CD4-positive, alpha-beta T cell treated with Interferon alpha-2 for 1 hour (primary cell): ENCODE measurements at places on chromosomes 11 and 22.

DNA sequence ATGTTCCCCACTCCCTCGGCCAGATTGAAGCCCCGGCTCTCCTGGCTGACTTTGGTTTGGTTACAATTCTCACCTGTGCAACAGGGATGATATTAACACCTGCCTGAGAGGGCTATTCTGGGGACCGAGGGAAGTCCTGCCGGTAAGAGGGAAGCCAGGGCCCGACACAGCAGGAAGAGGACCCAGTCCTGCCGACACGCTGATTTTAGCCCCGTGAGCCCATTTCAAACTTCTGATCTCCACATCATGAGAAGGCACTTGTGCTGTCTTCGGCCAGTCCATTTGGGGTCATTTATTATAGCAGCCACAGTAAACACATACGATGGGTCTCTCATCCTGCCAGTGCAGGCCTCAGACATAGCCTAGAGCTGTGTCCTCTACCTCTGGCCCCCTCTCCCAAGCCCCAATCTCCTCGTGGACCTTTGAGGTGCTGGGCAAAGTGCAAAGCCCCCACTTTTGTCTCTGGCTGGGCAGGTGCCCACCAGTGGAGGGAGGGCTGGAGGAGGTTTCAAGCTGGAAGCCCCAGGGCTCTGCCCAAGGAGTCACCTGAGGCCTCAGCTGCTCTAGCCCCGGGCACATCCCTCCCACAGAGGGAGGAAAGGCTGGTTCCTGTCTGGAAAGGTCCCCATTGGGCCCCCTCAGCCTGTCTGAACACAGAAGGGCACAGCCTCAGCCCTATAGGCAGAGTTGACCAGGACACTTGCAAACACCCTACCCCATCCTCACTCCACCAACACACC lies 59.1 kb upstream of the FGF3 start:
- DNase-seq: no peak

- DNase-seq: peak; percentile 34
Observed at GRCh38 chr22:36238373-36239149, 766 bp downstream of the APOL2 start.

GRCh38 chr11:13391217-13391616 lies 71.8 kb downstream of the BTBD10 start:
- DNase-seq: no peak

GRCh38 chr22:46150655-46151477 lies 540 bp downstream of the PPARA start:
- DNase-seq: peak; percentile 65

DNA sequence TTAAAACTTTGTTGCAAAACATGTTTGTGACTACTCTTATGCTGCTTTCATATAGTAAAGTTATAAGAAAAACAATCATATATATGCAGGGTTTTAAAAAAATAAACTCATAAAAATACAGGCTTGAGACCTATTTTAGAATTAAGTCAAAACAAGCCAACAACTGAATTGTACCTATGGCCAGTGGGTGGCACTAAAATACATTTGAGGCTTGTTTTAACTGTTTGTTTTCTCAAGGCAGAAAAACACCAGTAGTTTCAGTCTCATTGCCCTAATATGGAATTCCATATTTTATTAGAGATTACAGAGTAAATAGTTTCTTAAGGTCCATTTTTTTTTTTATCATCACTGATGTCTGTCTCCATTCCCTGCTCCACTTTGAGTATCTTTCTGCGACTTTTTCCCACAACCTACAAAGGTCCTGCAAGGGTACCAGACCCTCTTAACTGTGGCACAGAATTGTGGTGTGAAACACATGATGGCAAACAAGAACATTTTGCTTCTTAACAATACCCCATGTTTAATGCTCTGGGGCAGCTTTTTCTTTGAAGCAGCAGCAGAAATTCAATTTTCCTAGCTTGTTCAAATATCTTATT lies 8.5 kb upstream of the CCDC89 start:
- DNase-seq: peak; percentile 27

- peak; percentile 26 for DNase-seq
Observed at GRCh38 chr11:61962213-61963015, 5.0 kb downstream of the FTH1 start.

GRCh38 chr11:2575591-2576051 lies 124.2 kb downstream of the KCNQ1OT1 start:
- DNase-seq: no peak

GRCh38 chr22:38202437-38203089 lies 769 bp downstream of the MAFF start:
- peak; percentile 64 for DNase-seq

GRCh38 chr11:1741741-1742140 lies 8.7 kb downstream of the IFITM10 start:
- DNase-seq: no peak

GRCh38 chr22:19943082-19944026 lies 1.7 kb upstream of the TXNRD2 start:
- no peak for DNase-seq

DNA sequence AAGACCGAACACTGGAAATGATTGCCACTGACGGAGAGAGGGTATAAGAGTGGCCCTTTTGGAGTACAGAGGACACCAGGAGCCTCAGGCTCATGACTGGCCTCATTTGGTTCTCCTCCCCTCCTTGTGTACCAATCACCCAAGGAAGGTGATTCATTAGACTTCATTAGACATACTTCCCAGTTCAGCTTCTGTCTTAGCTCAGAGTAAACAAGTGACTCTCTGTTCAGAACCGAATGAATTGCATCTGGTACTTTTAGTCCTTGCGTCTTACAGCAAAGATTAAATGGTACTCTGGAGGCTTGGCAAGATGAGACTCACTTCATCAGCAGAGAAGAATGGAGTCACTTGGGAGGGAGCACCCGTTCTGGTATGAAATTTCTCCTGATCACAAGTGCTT lies 75.2 kb downstream of the ZNRF3 start:
- DNase-seq: no peak

DNA sequence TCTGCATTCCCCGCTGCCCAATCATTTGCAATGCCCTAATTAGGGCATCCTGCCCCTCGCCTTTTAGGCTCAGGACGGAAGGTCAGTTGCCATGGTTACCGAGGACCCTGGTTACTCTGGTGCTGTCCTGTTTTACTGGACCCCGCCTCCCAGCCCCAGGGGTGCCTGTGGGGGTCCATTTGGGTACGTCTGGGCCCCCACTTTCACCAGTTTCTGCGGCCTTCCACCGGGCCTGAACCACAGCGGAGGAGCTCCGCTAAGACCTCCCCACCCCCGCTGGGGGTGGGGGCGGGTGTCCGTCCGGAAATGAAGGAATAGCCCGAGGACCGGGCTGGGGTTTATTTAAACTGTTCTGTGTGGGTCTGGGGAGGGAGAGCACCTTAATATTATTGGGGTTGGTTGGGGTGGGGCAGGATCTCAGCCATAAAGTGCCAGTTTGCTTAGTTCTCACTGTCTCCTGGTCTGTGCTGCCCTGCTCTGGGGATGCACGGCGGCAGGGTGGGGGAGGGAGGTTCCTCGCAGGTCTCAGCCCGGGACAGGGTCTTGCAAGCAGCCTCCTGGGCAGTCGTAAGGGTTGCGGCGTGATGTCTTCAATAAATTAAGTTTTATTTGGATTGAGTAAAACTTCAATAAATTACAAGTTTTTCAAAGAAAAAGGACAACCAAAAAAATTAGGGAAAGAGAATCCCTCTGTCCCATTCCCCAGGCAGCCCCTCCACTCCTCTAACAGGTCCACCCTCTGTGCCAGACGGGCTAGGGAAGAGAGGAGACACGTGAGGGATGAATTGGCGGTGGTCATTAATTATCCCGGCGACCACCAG lies 5.3 kb downstream of the PHOX2A start:
- DNase-seq: no peak

DNA sequence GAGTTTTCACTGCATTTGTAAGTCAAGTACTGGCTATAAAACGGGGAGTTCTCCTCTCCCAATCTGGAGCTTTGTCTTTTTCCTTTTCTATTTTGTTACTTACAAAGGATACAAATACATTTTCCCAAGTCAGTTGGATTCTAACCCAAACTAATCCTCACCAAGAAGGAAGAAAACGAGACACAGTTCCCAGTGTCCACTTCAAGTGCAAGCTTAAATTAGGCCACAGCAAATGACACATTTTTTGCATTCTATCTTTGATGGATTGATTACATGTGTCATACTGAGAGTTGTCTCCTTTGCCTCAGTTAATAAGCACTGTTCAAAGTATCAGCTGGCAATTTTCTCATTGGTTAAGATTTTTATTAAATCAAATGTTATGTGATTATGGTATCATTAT lies 296.7 kb upstream of the ANO5 start:
- no peak for DNase-seq

GRCh38 chr22:45677063-45677462 lies 5.4 kb downstream of the ATXN10 start:
- no peak for DNase-seq

DNA sequence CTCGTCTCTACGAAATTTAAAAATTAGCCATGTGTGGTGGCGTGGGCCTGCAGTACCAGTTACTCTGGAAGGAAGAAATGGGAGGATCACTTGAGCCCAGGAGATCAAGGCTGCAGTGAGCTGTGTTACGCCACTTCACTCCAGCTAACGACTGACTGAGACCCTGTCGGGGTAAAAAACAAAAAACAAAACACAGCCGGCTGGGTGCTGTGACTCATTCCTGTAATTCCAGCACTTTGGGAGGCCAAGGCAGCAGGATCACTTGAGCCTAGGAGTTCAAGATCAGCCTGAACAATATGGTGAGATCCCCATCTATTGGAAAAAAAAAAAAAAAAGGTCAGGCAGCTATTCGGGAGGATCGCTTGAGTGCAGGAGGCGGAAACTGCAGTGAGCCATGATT lies 2.4 kb downstream of the PAFAH1B2 start:
- no peak for DNase-seq

DNA sequence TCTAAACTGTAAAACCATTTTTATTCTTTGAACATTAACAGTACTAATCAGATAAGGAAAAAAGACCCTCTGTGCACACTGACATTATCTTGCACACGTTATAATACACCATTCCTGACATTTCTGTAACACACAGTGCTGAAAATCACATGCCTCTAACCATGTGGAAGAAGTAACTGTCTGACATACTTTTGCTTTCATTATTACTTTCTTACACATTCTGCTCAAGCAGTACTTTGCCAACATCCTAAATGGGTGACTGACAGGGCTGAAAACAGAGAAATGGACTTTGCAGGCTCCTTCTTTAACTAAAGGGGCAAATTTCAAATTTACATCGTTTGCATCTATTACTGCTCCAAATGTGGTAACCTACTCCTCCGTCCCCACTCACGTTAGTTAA lies 22.8 kb upstream of the TP53AIP1 start:
- peak; percentile 16 for DNase-seq

DNA sequence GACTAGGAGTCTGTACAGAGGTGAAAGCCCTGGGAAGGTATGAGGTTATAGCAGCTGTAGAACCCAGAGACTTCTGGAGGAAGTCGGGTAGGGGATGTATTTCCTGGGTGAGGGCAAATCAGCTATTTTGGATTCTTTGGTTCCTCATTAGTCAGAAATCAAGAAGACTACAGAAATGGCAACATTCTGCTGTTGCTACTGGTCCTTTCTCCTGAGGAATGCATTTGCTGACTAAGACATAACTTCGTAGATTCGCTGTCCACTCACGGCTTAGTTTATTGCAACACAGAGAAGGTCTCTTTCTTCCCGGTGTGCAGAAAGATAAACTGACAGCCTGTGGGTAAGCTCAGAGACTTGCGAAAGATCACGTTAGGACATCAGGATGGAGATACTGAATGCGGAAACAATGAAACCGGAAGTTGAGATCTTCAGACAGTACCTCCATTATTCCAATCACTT lies 25.3 kb upstream of the SESN3 start:
- peak; percentile 16 for DNase-seq

GRCh38 chr11:80826808-80827207 lies 1386.0 kb upstream of the TENM4 start:
- no peak for DNase-seq

- DNase-seq: no peak
Observed at GRCh38 chr11:120977266-120978137, 46.4 kb upstream of the TBCEL start.
